ENCODE measurements at places on chromosomes 13 and 19. TPM values are rescaled to one million over a fixed set of nuclear protein-coding genes. Genes with fewer than 3 reads are reported as not detected.

The METTL21C gene
- total RNA-seq, result not detected

The CEACAM18 gene
- not detected for total RNA-seq

The ANGPTL8 gene
- not detected for total RNA-seq

The NLRP4 gene
- total RNA-seq, result not detected

The TMEM145 gene
- 77.6 TPM for total RNA-seq

The SYNGR4 gene
- total RNA-seq, result not detected

The LRRC4B gene
- total RNA-seq, result 79.8 TPM

The KLK14 gene
- 0.63 TPM for total RNA-seq

The CYP4F2 gene
- total RNA-seq, result not detected

The PCSK4 gene
- total RNA-seq, result 3.8 TPM

The GSX1 gene
- total RNA-seq, result not detected

The SIRT2 gene
- 86.1 TPM for total RNA-seq

The TTYH1 gene
- total RNA-seq, result 64.5 TPM

The TEX26 gene
- total RNA-seq, result not detected

The BICRA gene
- total RNA-seq, result 12.8 TPM

The KLF1 gene
- total RNA-seq, result 0.31 TPM

The SLC10A2 gene
- not detected for total RNA-seq

The CFAP97D2 gene
- total RNA-seq, result not detected

The RFPL4A gene
- total RNA-seq, result not detected

The TNFRSF19 gene
- 15.7 TPM for total RNA-seq

The RFPL4AL1 gene
- not detected for total RNA-seq

The UBE2L5 gene
- 0.63 TPM for total RNA-seq

The KLK3 gene
- not detected for total RNA-seq

The ZNF471 gene
- total RNA-seq, result 48.5 TPM

The PCP2 gene
- total RNA-seq, result not detected

The NLRP11 gene
- not detected for total RNA-seq

The STARD13 gene
- 18.8 TPM for total RNA-seq

The ZNF85 gene
- 34.4 TPM for total RNA-seq

The PBX4 gene
- 19.4 TPM for total RNA-seq

The CCL25 gene
- not detected for total RNA-seq

The MRPL4 gene
- 15.0 TPM for total RNA-seq

The SHISA7 gene
- total RNA-seq, result 8.5 TPM

The UPK1A gene
- not detected for total RNA-seq

The F7 gene
- total RNA-seq, result 0.31 TPM

The PDE4A gene
- total RNA-seq, result 7.8 TPM

The C1QTNF9B gene
- total RNA-seq, result not detected

The DKKL1 gene
- total RNA-seq, result 1.9 TPM

The U2AF1L4 gene
- total RNA-seq, result 5.3 TPM

The VSTM1 gene
- total RNA-seq, result not detected

The SIAH3 gene
- total RNA-seq, result 11.9 TPM

The ZNF208 gene
- total RNA-seq, result 14.7 TPM

The ANGPTL4 gene
- 0.63 TPM for total RNA-seq

Data from parietal lobe (tissue), 2 donors.